ENCODE measurements at places on chromosomes 1 and 21.
A peak's percentile ranks its signal among the peaks of the same experiment; 100 is the strongest.

- H3K27ac ChIP-seq, result peak overlapping the region; percentile 57
- H3K36me3 ChIP-seq, result peaks cover 12% of the 10 kb centered on the region
- H3K4me3 ChIP-seq, result no peak overlapping the region
- no peak for DNase-seq
- no peaks in the 10 kb centered on the region for H3K27me3 ChIP-seq
- peaks cover 33% of the 10 kb centered on the region for H3K4me1 ChIP-seq
These were observed 10.7 kb downstream of the RAB42 start for GRCh38 chr1:28602536-28603439.

DNA sequence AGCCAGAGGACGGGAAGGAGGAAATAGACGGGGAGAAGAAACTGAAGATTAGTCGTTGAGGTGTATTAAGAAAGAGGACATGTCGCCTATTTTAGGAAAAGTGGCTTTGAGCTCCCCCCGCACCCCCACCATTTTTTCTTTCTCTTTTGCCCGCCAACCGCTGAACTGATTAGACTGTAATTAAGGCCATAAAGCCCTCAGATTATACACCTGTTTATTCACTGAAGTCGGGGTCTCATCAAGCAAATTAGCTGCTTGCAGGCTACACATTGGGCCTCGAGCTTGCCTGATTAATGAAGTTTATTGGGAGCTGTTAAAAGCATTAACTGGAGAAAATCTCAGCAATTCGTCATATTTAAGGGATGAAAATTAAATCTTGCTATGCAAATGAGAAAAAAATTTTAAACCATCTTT lies 119.4 kb upstream of the RRP15 start:
- peaks cover 10% of the 10 kb centered on the region for H3K27me3 ChIP-seq
- DNase-seq, result no peak
- no peak overlapping the region for H3K27ac ChIP-seq
- no peak overlapping the region for H3K4me3 ChIP-seq
- no peaks in the 10 kb centered on the region for H3K4me1 ChIP-seq
- H3K36me3 ChIP-seq, result no peaks in the 10 kb centered on the region

- H3K4me1 ChIP-seq, result peaks cover 7% of the 10 kb centered on the region
- H3K27ac ChIP-seq, result no peak overlapping the region
- no peaks in the 10 kb centered on the region for H3K36me3 ChIP-seq
- no peaks in the 10 kb centered on the region for H3K27me3 ChIP-seq
- H3K4me3 ChIP-seq, result no peak overlapping the region
These were observed 67.1 kb downstream of the RUNX3 start for GRCh38 chr1:24862775-24863483.

DNA sequence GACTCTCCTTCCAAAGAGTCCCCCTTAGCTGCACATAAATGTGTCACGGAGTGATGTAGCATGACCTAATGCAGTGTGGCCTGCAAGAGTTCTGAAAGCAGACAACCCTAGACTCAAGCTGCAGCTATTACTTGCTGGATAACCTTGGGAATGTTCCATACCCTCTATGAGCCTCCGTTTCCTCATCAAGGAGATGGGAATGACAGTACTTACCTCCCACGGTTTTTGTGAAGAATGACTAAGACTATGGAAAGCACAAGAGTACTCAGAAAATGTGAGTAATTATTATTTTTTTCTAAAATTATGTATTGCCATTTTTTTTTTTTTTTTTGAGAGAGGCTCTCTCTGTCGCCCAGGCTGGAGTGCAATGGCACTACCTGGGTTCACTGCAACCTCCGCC lies 3.0 kb downstream of the TTC39A start:
- H3K4me1 ChIP-seq, result peaks cover 20% of the 10 kb centered on the region
- H3K4me3 ChIP-seq, result no peak overlapping the region
- no peaks in the 10 kb centered on the region for H3K27me3 ChIP-seq
- H3K27ac ChIP-seq, result no peak overlapping the region
- no peaks in the 10 kb centered on the region for H3K36me3 ChIP-seq
- no peak for DNase-seq

Data from HCT116 (cell line).